Hypothalamus (tissue), 51 donors: ENCODE measurements at places on chromosomes 13 and 19.

GRCh38 chr19:32372726-32373517 is 27.5 kb downstream of the ZNF507 start:
- DNase-seq: no peak

DNA sequence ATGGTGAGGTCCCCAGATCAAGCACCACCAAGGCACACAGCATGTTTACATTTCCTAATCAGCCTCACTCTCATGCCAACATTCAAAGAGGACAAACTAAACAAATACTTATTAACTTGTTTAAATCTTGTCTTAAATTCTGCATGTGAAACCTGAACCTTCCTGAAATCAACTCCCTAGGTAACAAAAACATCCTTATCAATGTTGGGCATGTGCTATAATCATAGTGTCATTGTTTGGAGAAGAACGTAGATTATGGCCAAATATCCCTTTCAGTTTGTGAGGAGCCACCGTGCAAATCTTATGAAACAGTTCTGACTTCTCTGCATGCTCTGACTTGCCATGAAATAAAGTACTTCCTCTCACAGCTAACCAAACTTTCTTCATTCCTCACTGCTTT is 123.8 kb downstream of the NDFIP2 start:
- DNase-seq: no peak

- no peak for DNase-seq
These were observed 4.1 kb downstream of the ENOX1 start for GRCh38 chr13:43782686-43783085.

GRCh38 chr13:50842990-50843256 is 569 bp downstream of the DLEU7 start:
- no peak for DNase-seq

- peak; percentile 41 for DNase-seq
These were observed 62.1 kb downstream of the ARHGEF7 start for GRCh38 chr13:111177081-111177711.

- DNase-seq: no peak
These were observed 48.3 kb upstream of the KLF12 start for GRCh38 chr13:74182491-74182890.

- DNase-seq: no peak
These were observed 8.2 kb upstream of the LRCH1 start for GRCh38 chr13:46544811-46545210.

- DNase-seq: peak; percentile 14
These were observed 1395.8 kb downstream of the EFNB2 start for GRCh38 chr13:105139380-105140285.

DNA sequence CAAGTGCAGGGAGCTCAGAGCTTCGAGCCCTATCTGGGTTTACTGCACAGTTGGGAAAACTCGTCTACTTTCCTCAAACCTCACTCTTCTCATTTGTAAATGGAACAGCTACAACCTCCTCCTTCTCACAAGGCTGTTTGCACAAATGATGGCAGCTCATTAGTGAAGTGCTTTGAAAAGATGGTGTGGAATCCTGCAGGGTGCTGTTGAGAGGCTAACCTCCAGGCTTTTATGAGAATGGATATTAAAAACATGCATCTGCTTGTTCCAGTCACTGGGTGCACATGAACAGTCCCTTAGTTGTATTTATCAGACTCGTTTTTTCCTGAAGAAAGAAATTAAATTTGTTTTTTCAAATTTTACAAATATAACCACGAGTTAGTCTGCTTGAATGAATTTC is 36.6 kb downstream of the PCDH8 start:
- DNase-seq: no peak

GRCh38 chr13:50200569-50200968 is 185.3 kb downstream of the KCNRG start:
- DNase-seq: no peak

GRCh38 chr19:17915940-17916593 is 16.7 kb upstream of the CCDC124 start:
- DNase-seq: no peak
